ENCODE measurements at places on chromosomes 12 and 14.

GRCh38 chr12:45324391-45324790 is 108.5 kb downstream of the ANO6 start:
- DNase-seq: no peak

- DNase-seq: no peak
These were observed 42.7 kb upstream of the OXA1L start for GRCh38 chr14:22723815-22724214.

- DNase-seq: no peak
These were observed 67.6 kb upstream of the AMN1 start for GRCh38 chr12:31796270-31796951.

DNA sequence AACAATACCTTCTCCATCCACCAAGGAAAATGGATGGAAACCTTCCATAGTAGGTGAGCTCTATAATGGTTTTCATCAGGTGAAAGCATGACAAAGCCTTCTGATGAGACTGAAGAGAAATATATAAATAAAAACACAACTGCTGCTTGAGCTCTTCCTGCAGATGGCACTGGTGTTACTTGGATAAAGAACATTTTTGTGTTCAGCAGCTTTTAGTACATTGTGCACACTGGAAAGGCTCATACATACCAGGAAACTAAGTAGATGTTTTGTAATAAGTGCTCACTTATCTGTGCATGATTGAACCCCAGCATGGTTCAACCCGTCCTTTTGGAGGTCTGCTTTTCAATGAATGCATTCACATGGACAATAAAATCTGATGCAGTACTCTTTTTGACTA is 357.3 kb upstream of the MIS18BP1 start:
- no peak for DNase-seq

- DNase-seq: no peak
These were observed 251.5 kb downstream of the RMST start for GRCh38 chr12:97714107-97714563.

GRCh38 chr12:128727461-128727860 is 96.3 kb downstream of the SLC15A4 start:
- DNase-seq: no peak

- DNase-seq: no peak
These were observed 22.0 kb upstream of the DRAM1 start for GRCh38 chr12:101855364-101855884.

GRCh38 chr12:40903040-40903439 is 210.8 kb downstream of the CNTN1 start:
- DNase-seq: no peak

GRCh38 chr12:133129368-133130037 is 571 bp downstream of the ZNF891 start:
- DNase-seq: peak; percentile 41

GRCh38 chr12:124713436-124714082 is 146.1 kb upstream of the NCOR2 start:
- DNase-seq: no peak

DNA sequence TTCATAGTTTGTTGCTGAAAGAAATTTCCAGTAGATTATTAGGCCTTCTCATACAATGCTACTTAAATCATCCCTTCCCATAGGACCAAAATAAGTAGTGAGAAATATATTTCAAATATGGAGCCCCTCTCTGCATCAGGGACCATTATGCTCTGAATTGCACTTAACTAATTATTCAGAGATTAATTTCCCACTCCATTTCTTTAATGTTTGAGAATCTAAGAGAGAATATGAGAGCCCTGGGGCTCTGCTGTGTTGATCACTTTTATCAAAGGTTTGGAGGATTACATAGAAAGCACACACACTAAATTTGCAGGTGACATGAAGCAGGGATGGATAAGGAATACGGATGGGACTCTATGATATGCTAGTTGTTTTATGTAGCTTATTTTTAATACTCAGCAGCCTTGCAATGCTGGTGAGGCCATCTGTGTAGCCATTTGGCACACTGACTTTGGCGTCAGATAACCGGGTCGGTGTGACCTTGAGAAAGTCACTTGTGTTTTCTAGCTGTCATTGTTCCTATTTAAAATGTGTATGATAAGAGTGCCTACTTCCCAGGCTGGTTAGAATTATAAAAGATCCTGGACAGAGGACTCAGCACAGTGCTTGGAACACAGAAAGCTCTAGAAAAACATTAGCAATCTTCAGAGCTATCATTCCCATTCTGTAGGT is 49.9 kb upstream of the FBXO21 start:
- DNase-seq: no peak

- no peak for DNase-seq
These were observed 142.0 kb downstream of the KCNK10 start for GRCh38 chr14:88181072-88181471.

GRCh38 chr12:93115198-93115601 is 186.1 kb upstream of the EEA1 start:
- no peak for DNase-seq

- DNase-seq: no peak
These were observed 735 bp upstream of the MAPKAPK5 start for GRCh38 chr12:111841236-111841749.

DNA sequence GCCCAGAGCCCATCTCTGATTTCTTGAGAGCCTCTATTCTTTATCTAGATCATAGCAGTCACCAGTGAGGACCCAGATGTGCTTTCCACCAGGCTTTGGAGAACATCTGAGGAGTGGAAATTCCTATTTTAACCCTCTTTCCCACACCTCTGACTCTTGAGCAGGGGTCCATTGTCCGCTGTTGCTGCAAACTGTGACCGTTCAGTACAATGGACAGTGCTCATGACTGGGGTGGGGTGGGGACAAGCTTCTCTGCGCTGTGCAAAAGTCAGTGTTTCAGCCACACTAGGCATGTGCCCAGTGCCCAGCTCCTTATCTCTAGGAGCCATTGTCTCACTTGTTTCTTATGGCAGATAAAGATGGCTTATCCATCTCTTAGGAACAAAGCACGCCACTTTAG is 16.9 kb upstream of the KRT7 start:
- no peak for DNase-seq

GRCh38 chr14:96634896-96635295 is 132.7 kb downstream of the PAPOLA start:
- DNase-seq: no peak

GRCh38 chr12:7017870-7018349 is 366 bp downstream of the LPCAT3 start:
- DNase-seq: peak; percentile 77

GRCh38 chr14:71742485-71742884 is 189.7 kb upstream of the RGS6 start:
- no peak for DNase-seq

GRCh38 chr12:68115281-68115680 is 44.3 kb downstream of the IFNG start:
- DNase-seq: no peak

GRCh38 chr12:84924981-84925380 is 12.4 kb upstream of the SLC6A15 start:
- no peak for DNase-seq

GRCh38 chr14:26173581-26174110 is 424.2 kb downstream of the NOVA1 start:
- peak; percentile 50 for DNase-seq

DNA sequence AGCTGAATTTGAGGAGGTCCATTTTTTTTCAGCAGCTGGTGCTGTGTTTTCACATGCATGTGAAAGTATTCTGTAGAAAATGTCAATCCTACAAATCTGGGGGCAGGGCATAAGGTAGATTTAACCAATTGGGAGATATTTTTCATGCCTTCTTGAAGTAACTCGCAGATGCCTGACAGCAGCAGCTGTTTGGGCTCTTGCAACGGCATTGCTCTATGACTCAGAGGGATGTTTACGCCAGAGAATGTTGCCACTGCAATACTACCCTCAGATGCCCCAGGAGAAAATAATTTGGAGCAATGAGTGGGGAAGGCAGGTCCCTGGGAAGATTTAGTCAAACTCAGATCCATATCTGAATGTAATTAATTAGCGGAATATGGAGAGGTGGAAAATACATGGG is 42.5 kb upstream of the MYBPC1 start:
- DNase-seq: no peak

GRCh38 chr14:103343905-103344797 is 10.1 kb downstream of the EIF5 start:
- no peak for DNase-seq

DNA sequence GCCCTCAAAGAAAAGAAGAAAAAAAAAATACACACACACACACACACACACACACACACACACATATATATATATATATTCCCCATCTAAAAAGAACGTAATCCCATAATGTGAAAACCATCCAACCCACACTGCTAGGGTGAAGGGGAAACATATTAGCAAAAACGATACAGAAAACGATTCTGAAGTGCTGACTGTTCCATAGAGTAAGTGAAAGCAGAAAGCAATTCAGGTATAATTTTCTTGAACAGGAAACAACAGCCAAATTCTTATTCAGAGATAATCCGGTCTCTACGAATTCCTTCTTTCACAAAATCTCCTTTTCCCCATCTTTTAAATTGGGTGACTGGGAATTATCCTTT is 393.5 kb downstream of the NOVA1 start:
- no peak for DNase-seq

DNA sequence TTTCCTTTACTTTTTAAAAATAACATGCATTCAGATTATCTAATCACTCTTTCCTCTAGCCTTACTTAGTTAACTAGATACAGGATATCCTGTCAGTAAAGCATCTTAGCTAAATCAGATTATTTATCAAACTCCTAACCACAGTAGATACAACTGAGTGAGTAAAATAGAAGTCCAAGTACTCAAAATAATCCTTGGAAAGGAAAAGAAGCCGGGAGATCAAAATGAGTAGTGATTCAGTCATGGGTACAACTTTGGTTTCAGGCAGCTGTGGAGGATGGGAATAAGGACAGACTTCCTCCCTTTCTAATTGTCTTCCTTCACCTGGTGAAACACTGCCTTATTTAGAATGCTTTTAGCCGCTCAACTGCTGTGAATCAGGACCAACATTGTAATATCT is 29.4 kb downstream of the GNG2 start:
- DNase-seq: no peak

DNA sequence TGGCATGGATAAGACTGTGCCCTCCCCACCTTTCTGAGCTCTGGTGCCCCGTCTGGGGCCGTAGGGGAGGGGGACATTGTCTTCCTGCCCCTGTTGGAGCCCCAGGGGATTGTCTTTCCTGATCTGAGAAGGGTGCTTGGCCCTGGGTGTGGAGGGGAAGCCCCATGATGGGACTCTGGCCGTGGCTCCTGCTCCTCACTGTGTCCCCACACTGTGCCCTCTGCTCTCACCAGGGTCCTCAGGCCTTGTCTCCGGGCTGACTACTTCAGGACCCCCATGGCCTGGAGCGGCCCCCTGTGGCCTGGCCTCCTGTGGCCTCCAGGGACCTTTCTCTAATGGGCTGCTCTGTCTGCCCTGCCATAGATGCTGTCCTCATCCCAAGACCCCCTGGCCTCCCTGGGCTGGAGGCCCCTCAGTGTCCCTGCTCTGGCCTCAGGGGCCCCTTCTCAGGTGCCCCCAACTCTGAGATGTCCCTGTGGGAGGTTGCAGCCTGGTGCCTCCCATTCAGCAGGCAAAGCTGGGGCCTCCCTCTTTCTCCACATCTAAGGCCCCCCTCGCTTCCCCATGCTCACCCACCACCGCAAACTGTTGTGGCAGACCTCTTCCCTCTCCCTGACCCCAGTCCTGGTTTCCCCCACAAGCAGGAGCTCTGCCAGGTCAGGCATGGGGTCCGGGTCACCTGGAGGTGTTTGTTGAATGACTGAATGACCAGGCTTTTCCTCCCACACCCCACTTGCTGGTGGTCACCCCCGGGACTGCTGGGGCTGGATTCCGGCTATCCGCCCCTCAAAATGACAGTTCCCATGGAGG is 4.0 kb downstream of the KIF26A start:
- DNase-seq: no peak

DNA sequence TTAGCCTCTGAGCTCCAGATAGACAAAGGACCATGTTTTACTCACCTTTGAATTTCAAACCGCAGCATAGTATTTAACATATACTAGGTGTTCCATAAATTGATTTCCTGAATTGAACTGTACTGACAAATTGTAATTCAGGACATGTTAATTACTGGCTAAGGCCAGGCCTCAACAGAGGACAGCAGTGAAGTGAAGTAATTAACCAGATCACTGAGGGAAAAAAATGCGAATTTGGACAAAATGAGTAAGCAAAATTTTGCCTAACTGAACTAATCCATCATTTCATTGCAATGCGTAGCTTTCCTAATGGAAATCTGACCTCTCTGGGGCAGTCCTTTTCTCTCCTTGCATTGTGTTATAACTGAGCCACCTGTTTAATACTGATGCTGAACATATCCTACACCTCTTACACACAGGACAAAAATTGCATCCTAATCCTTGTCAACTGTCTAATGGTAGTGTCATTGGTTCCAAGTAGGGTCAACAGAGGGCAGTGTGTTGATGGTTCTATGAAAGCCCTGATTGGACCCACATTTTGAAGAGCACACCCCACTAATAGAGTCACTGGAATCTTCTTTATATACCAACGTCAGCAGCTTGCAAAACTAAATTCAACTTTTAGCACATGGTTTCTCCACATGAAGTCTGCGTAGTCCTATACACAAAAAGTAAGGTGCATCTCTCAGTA is 148.4 kb downstream of the SLC25A21 start:
- no peak for DNase-seq

- no peak for DNase-seq
These were observed 2.9 kb upstream of the TSFM start for GRCh38 chr12:57779736-57780135.

- no peak for DNase-seq
These were observed 6.7 kb upstream of the FZD10 start for GRCh38 chr12:130155416-130156073.

GRCh38 chr12:97293541-97293940 is 169.1 kb upstream of the RMST start:
- DNase-seq: no peak

- DNase-seq: no peak
These were observed 79.1 kb downstream of the GRIP1 start for GRCh38 chr12:66599816-66600215.

GRCh38 chr14:96362071-96362964 is 823 bp downstream of the ATG2B start:
- DNase-seq: no peak

GRCh38 chr12:16670456-16671050 is 64.6 kb upstream of the LMO3 start:
- DNase-seq: no peak

- no peak for DNase-seq
These were observed 2.5 kb downstream of the PPP1R3E start for GRCh38 chr14:23299986-23300686.

- DNase-seq: no peak
These were observed 2.5 kb upstream of the CCND2 start for GRCh38 chr12:4270831-4271716.

DNA sequence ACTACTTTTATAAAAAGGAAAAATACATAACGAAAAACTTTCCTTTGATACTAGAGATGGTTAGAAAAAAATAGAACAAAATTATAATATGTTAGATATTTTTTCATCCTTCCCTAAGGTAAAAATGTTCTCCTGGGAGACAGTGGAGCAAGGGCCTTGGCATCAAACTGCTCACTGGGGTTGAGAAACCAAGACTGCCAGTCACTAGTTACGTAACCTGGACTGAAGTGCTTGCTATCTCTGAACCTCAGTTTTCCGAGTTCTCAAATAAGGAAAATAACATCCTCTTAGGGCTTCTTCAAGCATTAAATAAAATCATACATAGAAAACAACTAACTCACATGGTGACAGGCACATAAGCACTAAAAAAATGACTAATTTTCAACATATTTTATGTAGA is 48.2 kb upstream of the FRMD6 start:
- DNase-seq: no peak

GRCh38 chr14:59254911-59255545 is 66.6 kb downstream of the DAAM1 start:
- no peak for DNase-seq

All from NCI-H1930 (cell line).